Urothelium cell line (cell line): ENCODE measurements at places on chromosomes 16 and 17.

DNA sequence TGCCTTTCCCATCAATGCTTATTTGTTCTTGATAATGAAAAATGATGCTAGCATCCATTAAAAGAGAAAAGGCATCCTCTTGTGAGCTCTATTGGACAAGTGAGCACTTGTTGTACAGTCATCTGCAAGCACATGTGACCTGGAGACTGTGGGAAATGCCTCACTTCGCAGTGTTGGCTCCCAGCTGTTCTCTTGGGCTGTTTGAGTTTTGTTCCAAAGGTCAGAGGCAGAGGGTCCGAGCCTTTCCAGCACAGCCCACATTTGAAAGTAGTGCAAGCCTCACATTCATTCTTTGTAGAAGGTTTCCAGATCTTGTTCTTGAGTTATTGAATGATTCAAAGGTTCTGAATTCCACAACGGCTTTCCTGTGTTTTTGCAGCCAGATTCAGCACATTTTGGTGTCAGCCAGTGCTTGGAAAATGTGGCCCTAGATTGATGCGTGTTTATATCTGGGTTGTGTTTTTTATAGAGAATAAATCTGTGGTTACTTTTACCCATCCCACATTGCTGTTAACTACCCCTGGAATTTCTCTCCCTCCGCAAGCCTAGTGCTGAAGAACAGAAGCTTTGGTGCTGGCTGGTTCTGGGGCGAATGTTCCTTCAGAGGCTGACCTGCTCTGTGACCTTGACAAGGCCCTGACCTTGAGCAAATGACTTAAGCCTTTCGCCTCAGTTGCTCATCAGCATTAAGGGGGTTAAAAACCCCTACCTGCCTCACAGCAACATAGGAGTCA is 49.8 kb downstream of the CDH1 start:
- DNase-seq, result no peak

GRCh38 chr17:28467456-28468025 is 5.9 kb upstream of the SLC13A2 start:
- no peak for DNase-seq

DNA sequence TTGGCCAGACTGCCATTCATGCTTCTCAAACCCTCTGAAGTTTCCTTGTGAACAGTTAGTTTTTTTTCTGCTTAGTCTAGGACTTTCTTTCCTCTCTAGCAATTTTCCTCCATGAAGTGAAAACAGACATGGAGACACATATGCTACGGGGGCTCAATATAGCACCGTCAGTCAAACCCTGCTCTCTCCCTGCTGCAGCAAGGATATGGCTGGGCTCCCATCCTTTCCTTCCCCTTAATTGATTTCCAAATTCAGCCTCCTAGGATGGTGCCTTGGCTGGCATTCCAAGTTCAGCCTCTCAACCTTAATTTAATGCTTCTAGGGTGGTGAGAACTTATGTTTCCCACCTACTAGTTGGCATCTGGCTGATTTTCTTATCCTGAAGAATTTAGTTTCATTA is 436.7 kb downstream of the NPIPA7 start:
- DNase-seq, result no peak

- peak; percentile 45 for DNase-seq
These were observed 7.9 kb upstream of the MFSD6L start for GRCh38 chr17:8806926-8807550.

GRCh38 chr16:26599785-26600104 is 467.0 kb upstream of the C16orf82 start:
- no peak for DNase-seq

GRCh38 chr16:17219991-17220390 is 250.8 kb downstream of the XYLT1 start:
- no peak for DNase-seq

- DNase-seq, result peak; percentile 42
These were observed 189.4 kb upstream of the CDH8 start for GRCh38 chr16:62225675-62226074.

GRCh38 chr16:19294156-19294649 is 8.7 kb downstream of the CLEC19A start:
- no peak for DNase-seq

- peak; percentile 80 for DNase-seq
These were observed 3.4 kb downstream of the STH start for GRCh38 chr17:46002311-46002972.
